HepG2 (cell line): ENCODE measurements at places on chromosomes 4 and X.

GRCh38 chr4:26721685-26722084, 137.8 kb downstream of the TBC1D19 start:
- no peak for DNase-seq

DNA sequence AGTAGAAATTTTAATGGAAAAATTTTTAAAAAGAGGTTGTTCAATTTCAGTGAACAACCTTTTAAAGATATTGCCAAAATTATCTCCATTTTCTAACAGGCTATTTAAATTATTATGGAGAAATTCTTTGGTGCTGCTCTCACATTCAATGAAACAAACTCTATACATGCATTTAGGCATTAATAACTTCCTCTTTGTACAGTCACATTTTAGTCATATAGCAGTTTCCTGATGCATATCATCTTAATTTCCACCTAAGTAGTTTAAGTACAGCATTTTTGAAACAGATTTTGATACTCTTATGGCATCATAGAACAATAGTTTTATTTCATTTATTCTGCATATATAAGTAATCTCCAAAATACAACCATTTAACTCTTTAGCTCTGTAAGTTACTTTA, 500.1 kb downstream of the STPG2 start:
- DNase-seq, result no peak

DNA sequence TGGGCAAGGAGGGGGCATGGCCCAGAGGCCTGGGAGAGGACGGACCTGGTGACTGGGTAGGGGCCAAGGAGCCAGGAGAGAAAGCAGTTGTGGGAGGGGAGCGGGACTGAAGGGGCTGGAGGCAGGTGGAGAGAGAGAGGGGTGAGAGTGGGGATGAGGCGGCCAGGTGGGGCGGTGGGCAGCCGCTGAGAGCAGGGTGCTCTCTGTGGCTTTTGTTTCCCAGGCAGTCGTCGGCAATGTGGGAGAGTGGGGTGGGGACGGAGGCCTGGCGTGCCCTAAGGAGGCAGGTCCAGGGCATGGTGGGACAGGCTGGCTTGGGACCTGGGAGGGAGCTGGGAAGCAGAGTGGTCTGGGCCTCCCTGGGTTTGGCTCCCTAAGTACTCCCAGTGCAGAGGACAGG, 3.2 kb upstream of the ATP2B3 start:
- DNase-seq, result no peak

- no peak for DNase-seq
These were observed 939 bp downstream of the PDK3 start for GRCh38 chrX:24466025-24466424.

- DNase-seq, result peak; percentile 10
These were observed 337 bp downstream of the STIM2 start for GRCh38 chr4:26860922-26861433.
